Activated T-helper 2 cell treated with anti-CD3 and anti-CD28 coated beads, Interferon-gamma antibody, Interleukin-2, Interleukin-4, amounts not matched to agents 10 μg/mL and 5 μg/mL and 100 μg/mL, durations not matched to agents 14 hours and 24 hours and 36 hours (primary cell): ENCODE measurements at places on chromosomes 2 and 18.
A peak's percentile ranks its signal among the peaks of the same experiment; 100 is the strongest.

GRCh38 chr2:71801556-71801955 is 346.1 kb downstream of the CYP26B1 start:
- DNase-seq: no peak

- DNase-seq: no peak
Observed at GRCh38 chr18:14093307-14093915, 38.8 kb downstream of the ZNF519 start.

DNA sequence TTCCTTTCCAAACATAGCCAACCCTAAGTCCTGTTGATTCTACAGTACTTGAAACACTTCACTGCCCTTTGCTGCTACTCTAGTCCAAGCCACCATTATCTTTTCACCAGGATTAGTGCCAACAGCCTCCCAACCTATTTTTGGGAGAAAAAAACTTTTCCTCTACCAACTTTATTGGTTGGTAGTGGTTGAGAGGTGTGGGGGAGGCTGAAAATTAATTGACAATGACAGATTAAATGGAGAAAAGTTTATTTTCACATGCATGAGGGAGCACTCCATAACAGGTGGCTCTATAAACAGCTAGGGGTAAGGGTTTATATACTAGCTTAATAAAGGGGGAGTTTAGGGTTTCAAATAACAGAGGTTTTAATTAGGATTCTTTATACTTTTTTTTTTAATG is 37.8 kb upstream of the ITPRID2 start:
- DNase-seq: no peak

DNA sequence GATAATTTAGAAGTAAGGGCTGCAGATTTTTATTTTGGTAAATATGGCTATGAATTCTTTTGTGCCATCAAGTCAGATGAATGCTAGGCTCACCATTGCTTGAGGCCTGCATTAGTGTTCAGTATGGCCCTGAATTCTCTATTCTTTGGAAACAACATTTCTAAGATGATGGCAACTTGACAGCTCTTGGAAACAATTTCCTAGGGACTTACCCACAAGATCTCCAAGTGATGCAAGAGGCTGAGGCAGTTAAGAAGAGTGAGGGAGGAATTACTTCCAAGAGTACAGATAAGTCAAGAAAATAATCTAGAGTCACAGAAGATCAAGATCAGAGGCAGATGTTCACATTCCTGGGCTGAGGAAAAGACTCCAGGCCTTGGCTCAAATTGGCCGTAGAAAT is 129.1 kb downstream of the NRP2 start:
- DNase-seq: no peak

GRCh38 chr2:157922336-157922735 is 46.2 kb upstream of the ACVR1 start:
- DNase-seq: no peak

- no peak for DNase-seq
Observed at GRCh38 chr2:105848367-105848766, 103.7 kb downstream of the NCK2 start.

- peak; percentile 24 for DNase-seq
Observed at GRCh38 chr2:120261387-120262006, 8.8 kb downstream of the RALB start.

GRCh38 chr18:2303517-2304238 is 267.6 kb downstream of the METTL4 start:
- DNase-seq: no peak

DNA sequence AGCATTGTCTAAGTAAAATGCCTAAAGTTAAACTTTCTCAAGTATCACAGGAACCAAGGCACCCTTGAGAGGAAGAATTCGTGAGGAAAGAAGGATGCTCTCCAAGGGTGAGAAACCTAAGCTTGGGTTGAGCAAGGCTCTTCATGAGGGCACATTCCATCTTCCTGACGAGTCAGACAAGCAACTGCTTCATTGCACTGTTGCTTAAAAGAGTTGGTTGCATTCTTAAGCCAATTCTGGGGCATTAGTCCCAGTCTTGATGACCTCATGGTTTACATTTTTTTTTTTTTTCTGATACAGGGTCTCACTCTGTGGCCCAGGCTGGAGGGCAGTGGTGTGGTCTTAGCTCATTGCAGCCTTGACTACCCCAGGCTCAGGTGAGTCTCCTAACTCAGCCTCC is 237.5 kb downstream of the ACTR3 start:
- no peak for DNase-seq

- no peak for DNase-seq
Observed at GRCh38 chr2:147351784-147352183, 493.0 kb upstream of the ACVR2A start.

GRCh38 chr2:16773080-16773713 is 107.6 kb upstream of the CYRIA start:
- DNase-seq: no peak

- DNase-seq: no peak
Observed at GRCh38 chr2:226766352-226767055, 33.1 kb downstream of the IRS1 start.

DNA sequence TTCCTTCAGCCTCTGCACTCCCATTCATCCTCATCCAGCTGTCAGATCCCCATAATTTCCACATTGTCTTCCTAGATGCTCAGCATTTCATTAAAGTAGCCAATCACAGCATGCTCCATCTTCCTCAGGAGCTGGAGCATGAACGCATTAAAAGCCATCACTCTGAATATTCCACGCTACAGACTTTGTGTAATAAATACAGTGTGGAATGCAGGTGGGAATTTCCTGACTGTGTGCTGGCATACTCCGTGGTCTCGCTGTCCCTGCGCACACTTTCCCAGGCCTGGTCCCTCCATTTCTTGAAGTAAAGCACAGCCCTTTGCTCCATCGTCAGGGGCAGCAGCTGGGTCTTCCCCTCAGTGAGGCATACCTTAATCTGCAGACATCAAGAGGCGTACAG is 123.7 kb upstream of the NCK2 start:
- DNase-seq: no peak

GRCh38 chr2:3672861-3673678 is 15.1 kb downstream of the ALLC start:
- DNase-seq: no peak

DNA sequence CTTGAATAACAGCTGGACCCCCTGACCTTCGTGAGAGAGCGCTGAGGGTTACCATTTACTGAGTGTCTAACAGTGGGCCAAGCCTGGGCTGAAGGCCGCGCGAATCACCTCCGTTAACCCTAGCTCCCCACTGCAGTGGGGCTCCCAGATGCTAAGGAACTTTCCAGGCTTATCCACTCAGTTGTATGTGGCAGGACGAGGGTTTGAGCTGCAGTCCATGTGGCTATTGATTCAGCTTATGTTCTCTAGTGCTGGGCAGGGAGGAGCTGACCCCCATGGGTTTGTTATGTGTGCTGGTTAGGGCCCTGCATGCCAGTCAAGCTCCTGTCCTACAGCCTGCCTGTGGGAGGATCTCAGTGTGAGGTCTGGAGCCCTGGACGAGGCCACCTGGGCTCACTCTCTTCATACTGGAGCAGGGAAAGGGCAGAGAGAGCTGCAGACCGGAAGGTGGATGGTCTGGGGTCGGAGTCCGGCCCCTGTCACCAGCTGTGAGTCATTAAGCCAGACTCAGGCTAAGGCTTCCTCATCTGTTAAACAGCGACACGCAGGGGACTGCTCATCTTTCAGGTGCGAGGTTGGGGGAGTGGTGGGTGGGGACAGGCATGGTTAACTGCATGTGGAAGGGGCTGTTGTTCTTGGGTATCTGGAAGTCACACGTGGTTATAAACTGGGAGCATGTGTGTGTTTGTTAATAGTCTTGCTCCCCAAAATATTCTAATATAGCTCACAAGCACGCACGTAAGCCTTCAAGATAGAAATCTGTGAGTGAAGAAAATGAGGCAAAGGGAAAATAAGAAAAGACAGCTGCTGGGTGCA is 6.6 kb downstream of the PSD4 start:
- no peak for DNase-seq

- DNase-seq: no peak
Observed at GRCh38 chr2:144330951-144331673, 188.8 kb downstream of the ZEB2 start.

- no peak for DNase-seq
Observed at GRCh38 chr2:164802095-164802707, 39.4 kb downstream of the COBLL1 start.

GRCh38 chr2:142270291-142270690 is 139.5 kb upstream of the LRP1B start:
- no peak for DNase-seq

DNA sequence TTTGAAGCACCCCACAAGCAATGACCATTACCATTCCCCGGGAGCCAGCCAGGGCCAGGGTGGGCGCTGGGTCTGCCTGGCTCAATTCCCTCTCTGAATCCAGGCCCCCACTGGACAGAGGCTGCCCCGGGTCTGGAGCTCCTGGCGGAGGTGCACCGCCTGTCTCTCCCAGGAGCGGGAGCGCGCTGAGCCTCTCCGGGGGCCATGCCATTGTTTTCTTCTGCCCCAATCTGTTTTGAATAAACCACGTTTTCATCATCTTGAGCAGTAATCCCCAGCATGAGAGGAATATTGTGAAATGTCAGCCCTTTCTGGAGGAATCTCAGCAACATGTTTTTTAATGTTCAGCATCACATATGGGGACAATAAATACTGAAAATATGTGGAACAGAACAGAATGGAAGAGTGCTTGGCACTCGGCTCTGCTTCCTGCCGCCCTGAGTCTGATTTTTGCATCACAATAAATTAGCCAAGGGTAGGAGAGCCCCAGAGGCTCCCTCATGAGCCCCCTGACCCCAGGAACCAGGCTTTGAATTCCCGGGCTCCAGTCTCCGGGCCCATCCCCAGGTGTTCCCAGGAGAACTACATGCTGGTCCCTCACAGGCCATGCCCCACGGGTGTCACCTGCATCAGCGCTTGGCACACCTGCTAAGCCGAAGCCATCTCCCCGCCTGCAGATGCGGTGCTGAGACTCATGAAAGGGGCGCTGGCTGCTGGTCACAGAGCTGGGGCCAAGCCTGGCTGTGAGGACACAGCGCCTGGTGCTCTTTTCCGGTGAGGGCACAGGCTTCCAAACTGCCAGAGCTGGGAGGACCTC is 88.8 kb downstream of the INHBB start:
- DNase-seq: no peak

GRCh38 chr2:181807526-181807925 is 84.0 kb upstream of the ITPRID2 start:
- DNase-seq: no peak

DNA sequence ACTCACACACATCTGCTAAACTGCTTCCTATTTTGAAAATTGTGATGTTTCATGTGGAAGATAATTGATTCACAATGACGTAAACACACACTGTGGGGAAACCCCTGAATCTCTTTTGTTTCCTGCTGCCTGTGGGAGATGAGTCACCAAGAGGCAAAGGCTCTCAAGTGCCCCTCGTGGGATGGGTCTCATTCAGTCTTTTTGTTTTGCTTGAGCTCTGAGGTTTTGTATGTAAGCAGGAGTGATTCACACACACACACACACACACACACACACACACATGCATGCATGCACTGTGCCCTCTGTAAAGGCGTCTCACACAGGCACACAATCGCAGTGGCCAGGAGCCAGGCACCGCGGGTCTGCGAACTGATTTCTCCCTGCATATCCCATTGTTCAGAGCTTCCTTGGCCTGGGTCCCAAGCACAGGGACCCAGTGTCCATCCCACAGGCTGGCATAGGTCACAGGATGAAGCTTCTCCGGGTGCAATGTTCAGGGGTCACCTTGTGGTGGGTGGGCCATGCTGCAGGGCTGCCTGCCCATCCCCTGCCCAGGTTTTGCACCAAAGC is 12.1 kb upstream of the ARHGEF4 start:
- peak; percentile 71 for DNase-seq

DNA sequence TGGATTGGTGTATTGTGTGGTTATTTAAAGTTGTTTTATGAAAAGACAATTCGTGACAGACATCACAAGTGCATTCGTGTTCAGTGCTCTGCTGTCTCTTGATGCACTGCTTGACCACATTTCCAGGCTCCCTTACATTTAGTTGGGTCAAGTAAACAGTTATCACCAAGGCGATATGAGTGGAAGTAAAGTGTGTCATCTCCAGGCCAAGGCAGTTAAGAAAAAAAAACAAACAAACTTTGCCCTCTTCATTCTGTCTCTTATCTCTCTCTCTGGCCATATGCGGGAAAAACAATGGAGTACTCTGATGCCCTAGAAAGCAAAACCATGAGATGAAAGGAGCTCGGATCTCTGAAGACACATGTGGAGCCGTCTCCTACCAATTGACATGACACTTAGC is 131.1 kb downstream of the DSEL start:
- no peak for DNase-seq

DNA sequence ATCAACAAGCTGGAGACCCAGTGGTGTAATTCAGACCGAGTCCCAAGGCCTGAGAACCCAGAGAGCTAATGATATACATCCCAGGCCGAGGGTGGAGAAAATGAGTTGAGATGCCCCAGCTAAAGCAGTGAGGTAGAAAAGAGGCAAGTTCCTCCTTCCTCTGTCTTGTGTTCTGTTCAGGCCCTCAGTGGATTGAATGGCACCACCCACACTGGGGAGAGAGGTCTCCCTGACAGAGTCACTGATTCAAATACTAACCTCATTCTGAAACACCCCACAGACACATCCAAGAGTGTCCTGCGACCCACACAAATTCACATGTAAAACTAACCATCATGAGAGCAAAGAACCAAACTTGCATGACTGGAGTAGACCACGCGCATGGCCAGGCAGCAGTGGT is 215.3 kb downstream of the ANAPC1 start:
- DNase-seq: no peak

DNA sequence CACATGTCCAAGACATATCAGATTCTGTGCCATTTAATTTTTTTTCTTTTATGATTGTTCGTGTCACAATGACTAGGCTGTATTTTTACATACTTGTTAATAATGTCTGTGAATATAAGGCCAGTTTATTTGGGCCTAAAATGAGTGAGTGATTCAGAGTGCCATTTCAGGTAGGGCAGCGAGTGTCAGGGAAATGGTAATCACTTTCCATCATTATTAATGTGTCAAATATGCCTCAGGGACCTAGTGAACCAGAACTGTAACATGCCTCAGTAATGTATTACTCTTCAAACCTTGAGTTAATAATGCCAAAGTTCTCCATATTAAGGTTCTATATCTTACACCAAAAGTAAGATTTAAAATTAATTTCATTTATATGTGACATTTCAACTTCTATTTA is 8.6 kb downstream of the FAM171B start:
- no peak for DNase-seq

DNA sequence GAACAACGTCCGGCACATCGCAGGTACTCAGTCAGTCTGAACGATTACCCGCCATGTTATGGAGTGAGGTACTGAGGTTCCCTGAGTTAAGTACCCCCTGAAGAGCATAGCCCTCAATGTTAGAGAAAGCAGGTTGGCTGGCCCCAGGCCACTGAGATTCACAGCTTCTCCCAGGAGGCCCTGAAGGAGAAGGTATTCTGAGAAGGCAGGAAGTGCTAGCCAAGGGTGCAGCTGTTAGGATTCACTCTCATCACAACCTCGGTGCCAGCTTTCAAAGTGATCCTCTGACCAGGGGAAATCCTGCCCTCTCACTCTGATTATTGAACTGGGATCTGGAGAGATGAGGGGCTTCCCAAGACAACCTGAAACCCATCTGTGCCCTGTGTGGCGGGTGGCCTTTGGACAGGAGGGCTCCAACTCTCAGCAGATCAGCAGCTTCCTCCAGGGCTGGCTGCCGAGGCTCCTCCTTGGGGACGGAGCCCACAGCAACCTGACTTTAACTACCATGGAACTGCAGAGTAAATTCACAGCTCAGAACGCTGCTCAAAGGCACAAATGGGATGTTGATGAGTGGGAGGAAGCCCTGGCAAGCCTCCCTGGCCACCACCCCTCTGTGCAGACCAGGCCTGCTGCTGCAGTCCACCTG is 7.8 kb downstream of the EHD3 start:
- no peak for DNase-seq

- no peak for DNase-seq
Observed at GRCh38 chr2:232942831-232943230, 70.2 kb downstream of the NGEF start.
